Transverse colon (tissue), 4 donors: ENCODE measurements at places on chromosomes 6 and 20. TPM values are rescaled to one million over a fixed set of nuclear protein-coding genes. Genes with fewer than 3 reads are reported as not detected.
A peak's percentile ranks its signal among the peaks of the same experiment; 100 is the strongest.

GRCh38 chr6:78435671-78436070 is 431.7 kb upstream of the IRAK1BP1 start:
- no peak for DNase-seq

DNA sequence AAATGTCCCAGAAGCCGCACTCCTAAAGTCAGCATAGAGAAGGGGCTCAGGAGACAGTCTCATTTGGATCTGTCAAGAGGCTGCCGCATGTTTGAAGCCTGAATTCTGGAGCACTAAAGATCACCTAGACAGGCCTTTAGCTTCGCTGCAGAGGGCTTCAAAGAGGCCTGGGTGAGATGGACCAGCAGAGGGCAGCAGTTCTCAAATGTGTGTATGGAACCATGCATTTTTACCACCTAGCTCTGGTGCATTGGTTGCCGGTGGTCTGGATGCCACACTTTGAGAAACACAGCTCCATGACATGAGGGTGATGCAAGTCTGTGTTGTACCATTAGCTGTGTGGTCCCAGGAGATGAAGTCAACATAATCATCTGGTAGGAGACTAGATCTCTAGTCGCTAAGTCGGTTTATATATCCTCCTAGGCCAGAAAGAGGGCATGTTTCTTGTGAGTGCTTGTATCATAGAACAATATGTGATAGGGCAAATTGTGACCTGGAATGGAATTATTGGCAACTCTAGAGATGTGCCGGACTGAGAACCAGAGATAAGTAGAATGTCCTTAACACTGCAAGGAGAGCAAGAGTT is 64.8 kb downstream of the KIAA0319 start:
- peak; percentile 81 for DNase-seq

DNA sequence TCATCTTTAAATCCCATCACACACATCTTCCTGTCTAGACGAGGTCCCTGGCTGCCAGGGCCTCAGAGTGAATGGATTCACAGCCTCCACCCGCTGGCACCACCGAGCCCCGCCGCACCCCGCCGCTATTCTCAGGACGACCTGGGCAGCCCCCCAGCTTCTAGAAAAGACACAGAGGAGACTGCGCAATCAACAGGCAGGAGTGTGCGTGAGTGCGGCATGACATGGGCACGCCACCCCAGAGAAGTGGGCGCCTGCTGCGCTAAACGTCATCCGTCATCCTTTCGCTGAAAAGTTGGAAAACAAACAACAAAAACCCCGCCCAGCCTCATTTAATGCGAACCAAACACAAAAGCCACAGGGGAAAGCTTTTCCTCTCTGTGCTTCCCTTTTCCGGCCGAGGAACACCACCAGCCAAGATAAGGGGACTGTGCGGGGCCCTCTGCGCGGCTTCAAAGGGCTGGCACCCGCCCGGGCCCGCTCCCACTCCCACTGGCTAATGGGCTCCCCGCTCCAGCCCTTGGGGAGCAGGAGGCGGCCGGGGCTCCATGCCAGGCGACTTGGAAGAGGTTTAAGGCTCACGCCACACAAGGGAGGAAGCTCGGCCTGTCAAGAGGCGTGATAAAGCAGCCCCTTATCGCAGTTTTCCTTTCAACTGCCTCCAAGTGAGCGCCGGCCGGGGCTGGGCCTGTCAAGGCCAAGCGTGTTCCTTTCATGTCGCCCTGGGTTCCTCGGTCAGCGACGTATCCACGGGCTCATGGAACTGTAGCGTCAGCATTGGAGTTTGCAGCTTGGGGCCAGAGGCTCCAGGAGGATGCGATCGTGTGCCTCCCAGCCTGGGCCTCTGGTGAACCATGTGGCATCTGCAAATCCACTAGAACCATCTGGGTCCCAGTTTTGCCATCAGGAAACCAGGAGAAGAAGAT is 50.1 kb downstream of the NFATC2 start:
- DNase-seq: no peak

DNA sequence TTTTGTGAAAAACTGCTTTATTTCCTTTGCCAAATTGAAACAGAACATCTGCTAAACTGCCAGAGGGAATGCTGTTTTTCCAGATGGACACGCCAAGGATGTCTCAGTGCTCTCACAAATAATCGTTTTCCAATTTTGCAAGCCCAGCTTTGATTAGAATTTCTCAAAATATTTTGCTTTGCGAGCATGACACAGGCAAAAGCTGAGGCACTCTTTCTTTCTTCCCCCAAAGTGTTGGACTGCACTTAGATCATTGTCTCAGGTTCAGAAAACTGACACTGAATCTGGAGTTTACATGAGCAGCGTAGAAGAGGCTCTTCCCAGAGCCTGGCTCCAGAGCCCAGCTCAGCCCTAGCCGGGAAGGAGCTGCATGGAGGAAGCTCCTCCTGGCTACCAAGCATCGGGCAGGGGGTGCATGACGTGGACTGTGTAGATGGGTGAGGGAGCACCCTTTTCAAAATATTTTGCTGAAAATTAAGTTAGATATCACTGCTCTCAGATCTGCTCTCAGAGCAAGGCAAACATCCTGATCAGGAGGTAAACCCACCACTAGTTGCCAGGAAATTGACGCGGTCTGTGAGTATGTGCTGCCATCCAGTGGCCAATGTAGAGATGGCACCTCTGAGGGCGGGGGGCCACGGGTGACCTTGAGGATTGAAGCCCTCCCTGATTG is 107.5 kb downstream of the SLC22A3 start:
- DNase-seq: peak; percentile 64

DNA sequence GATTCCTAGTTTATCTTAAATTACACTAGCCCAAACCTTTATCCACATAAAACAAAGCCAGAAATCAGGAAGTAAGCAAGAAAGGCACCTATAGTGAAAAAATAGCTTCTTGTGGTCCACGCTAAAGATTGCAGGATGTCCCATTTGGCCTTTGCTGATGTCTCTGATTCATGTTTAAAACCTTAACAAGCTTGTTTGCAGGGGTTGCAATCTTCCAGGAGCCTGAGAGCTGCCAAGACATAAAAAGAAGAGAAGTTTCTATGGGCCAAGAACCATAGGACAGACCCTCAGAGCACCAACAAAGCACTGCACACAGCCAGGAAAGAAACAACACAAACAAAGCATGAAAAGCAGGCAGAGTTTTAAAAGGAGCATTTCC is 49.4 kb downstream of the ADAT2 start:
- no peak for DNase-seq

DNA sequence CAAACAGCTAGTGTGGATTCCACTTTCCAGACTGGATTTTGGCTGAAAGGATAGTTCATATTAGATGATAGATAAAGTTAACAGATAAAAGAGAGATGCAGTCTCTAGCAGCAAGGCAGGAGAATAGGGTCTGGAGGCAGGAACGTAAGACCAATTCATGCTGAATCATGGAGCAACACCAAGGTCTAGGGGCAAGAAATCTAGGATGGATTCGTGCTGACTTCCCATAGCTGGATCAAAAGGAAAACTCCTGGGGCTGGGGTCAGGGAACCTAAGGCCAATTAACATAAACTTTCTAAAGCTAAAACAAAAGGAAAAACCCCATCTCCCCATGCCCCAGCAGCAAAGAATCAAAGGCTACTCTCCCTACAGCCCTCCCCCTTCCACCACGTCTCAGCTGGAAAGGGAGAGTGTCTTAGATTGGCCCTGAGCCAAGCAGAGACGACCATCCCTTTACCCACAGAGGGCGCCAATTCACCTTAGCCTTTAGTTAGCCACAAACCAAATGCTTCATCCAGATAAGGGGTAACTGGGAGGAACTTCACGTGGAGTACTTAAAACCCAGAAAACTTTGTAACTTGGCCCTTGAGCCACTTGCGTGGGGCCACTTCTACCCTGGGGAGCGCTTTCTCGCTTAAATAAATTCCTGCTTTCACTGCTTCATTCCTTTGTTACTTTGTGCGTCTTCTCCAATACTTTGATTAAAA is 7.6 kb downstream of the TREM1 start:
- peak; percentile 63 for DNase-seq

GRCh38 chr6:168197636-168198301 is 118.8 kb upstream of the FRMD1 start:
- no peak for DNase-seq

DNA sequence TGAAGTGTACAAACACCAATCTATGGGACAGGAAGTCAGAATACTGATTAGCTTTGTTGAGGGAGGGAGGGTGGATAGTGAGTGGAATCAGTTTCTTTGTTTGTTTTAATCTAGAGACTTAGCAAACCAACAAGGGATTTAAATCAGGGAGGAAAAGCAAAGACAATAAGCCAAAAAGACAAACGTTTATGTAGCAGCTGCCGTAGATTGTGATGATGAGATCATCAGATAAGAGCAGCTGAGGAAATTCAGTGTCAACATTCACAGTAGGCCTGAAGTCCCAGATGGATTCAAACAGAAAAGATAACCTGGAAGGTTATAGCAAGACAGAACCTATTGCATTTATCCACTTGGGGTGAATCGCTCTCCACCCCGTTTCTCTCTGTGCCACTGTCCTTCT is 104.9 kb upstream of the SYNDIG1 start:
- DNase-seq: no peak

DNA sequence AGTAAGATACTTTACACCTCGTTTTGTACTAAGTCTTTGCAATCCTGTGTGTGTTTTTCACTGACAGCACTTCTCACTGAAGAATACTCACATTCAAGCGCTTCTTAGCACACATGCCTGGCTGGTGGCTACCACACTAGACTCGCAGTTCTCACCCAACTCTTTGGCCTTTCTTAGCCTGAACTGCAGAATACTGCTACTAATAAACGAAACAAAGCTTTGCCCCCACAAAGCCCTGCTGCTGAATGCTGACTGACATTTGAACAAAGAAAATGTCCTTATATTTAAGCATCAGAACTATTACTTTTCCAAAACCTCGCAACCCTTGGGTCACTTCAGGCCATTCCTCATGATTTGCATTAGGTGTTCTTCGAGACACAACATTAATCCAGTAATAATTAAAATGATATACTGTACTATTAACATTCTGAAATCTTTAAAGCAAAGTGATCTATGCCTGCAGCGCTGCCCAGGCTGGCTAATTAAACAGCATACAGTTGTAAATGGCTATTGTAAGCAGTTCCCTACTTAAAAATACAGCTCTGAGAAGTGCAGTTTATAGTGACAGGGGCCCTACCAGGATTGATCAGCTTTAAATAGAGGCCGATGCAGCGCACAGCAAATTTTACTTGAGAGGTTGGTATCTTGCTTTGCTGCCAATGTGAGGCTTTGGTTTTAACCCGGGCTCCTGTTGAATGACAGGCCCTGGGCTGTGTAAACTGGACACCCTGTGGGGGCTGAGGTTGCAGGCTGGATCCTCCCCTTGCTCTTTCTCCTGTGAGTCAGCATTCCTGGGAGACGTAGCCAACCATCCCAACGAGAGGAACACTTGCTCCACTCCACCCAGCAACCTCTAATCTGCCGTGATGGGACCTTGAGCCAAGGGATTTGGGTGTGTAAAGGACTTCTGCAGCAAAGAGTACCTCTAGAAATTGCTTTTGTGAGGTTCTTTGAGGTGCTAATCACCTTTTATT is 899.0 kb downstream of the TFAP2A start:
- no peak for DNase-seq

- no peak for DNase-seq
Observed at GRCh38 chr6:31626952-31627351, 6.4 kb downstream of the PRRC2A start.

- DNase-seq: peak; percentile 11
Observed at GRCh38 chr20:24382743-24383142, 86.7 kb upstream of the SYNDIG1 start.

DNA sequence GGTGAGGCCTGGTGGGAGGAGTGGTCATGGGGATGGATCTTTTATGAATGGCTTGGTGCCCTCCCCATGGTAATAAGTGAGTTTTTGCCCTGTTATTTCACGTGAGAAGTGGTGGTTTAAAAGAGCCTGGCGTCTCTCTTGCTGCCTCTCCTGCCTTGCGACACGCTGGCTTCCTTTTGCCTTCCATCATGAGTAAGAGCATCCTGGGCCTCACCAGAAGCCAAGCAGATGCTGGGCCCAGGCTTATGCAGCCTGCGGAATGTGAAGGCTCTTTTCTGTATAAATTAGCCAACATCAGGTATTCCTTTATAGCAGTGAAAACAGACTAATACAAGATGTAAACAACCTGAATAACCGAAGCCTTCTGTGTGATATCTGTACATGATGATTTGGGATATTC is 27.6 kb downstream of the VTA1 start:
- DNase-seq: no peak

DNA sequence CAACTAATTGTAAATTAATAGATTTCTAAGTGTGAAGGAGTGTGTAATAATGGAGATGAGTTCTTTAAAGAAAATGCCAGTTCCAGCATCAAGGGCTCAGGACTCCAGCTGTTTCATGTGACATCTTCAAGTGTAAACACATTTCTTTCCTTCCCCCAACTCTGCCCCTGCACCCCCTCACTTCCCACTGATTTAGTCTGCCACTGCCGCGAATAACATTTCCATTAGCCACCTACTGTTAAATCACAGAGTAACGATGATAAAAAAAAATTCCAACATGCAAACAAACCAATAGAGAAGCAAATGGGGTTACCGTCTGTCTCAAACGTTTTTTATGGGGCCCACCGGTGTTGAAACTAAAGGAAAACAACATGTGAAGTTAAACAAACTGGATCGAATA is 414.3 kb downstream of the SAMD5 start:
- no peak for DNase-seq

The MLIP gene
- 4.0 TPM for total RNA-seq

The ENPP1 gene
- 3.4 TPM for total RNA-seq

The SAPCD1 gene
- total RNA-seq: not detected

The OR2H1 gene
- total RNA-seq: not detected

The TRIM27 gene
- 53.5 TPM for total RNA-seq

The VSTM2L gene
- total RNA-seq: 3.0 TPM
